ENCODE measurements at places on chromosomes 1 and 21.

GRCh38 chr1:21251773-21252471 lies 38.3 kb downstream of the ECE1 start:
- no peak for DNase-seq

- DNase-seq: no peak
Measured at GRCh38 chr1:151802372-151802771, 2.8 kb downstream of the LINGO4 start.

- no peak for DNase-seq
Measured at GRCh38 chr1:214470132-214470531, 81.3 kb downstream of the PTPN14 start.

DNA sequence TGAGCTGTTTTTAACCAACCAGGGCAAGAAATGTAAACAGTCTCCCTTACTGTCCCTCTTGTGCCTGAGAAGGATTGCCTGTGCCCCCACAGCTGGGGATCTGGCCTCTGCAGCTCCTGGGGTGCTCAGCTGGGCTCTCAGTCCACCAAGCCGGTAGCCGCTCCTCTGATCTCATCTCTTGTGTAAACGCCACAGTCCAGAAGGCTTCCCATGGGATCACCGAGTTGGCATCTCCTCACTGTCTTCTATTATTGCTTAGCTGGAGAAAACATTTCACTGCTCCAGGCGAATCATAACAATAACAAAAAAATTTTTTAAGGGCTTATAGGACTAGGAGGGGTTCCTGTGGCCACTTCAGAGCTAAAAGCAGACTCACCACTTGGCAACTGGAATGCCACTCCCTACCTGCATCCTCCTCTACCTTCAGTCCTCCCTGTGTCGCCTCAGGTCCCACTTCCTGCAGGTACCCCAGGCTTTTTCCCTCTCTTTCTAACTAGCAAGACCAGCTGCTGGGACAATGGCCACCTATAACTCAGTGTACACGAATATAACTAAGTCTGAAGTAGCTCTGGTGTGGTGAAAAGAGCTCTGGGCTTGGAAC lies 75.8 kb downstream of the ATP1A1 start:
- DNase-seq: no peak

- DNase-seq: no peak
Measured at GRCh38 chr1:243343970-243344937, 88.4 kb downstream of the SDCCAG8 start.

- DNase-seq: no peak
Measured at GRCh38 chr1:227828786-227829185, 13.3 kb downstream of the PRSS38 start.

- peak; percentile 47 for DNase-seq
Measured at GRCh38 chr1:20494609-20495311, 8.8 kb upstream of the CAMK2N1 start.

DNA sequence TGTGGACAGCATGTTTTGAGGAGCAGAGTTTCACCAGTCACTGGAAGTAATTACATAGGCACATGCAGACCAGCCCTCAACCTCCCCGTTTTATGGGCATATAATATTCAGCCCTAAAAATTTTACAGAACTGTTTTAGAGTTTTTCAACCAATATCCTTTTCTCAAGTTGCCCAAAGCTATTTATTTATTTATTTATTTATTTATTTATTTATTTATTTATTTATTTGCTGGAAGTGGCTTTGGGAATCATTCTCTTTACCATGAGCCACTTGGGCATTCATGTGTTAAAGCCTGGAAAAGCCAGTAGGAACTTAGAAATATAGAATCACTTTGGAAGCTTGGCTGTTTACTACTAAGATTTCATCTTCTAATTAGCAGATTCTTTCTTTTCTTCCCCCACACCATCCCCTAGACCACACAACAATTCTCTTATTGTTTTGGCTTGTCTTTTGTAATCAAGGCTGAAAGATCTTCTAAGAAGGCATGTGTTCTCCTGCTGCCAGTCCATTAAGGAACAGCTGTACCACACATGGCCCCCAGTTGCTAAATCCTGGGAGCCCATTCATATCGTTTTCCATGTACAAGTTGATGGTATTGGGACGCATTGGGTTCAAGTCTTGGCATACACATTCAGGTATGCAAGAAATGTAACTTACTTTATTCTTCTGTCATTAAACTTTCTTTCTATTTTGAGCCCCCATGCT lies 220.0 kb downstream of the PAPPA2 start:
- DNase-seq: no peak

GRCh38 chr1:20072771-20073170 lies 2.8 kb downstream of the PLA2G5 start:
- DNase-seq: no peak

DNA sequence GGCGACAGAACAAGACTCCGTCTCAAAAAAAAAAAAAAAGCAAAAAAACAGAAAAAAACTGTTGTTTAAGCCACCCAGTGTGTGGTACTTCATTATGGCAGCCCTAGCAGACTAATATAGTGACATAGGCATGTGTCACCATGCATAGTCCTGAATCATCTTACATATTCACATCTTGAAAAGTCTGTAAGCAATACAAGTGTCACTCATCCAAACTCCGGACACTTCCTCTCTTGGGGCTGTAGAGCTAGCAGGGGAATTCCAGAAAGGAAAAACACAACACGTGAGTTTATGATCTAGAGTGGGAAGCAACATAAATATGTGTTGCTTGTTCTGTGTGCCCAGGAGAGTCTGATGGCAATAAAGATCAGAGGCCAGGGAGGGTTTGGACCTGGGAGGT lies 81.6 kb upstream of the KCNE2 start:
- no peak for DNase-seq

DNA sequence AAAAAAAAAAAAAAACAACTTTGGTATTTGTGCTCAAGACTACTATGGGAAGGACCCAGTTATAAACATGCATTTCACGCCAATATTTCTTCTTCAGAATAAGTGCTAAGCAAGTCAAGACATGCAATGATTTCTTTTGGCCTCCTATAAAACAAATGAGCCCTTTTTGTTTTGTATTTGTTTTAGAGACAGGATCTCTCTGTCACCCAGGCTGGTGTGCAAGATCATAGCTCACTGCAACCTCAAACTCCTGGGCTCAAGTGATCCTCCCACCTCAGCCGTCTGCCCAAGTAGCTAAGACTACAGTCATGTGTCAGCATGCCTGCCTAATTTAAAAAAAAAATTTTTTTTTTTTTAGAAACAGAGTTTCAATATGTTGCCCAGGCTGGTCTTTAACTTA lies 348.7 kb downstream of the PCP4 start:
- no peak for DNase-seq

GRCh38 chr1:235782601-235783000 lies 84.1 kb downstream of the LYST start:
- peak; percentile 5 for DNase-seq

DNA sequence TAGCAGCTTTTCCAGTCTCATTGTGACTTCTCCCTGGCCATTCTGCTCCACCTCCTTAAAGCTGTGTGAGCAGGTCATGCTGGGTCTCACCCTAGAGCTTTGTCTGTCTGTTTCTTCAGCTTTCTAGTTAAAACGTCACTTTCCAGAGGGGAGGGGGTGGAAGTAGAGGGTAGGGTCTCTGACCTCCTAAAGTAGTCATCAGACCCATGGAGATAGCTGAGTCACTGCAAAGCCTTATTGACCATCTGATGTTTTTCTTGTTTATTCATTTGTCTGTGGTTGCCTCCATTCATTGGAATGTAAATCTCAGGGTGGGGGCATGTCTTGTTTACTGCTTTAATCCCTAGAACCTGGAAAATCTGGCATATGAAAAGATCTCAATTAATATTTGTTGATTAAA lies 52.7 kb downstream of the ELF3 start:
- DNase-seq: no peak

GRCh38 chr1:65948609-65949229 lies 156.0 kb downstream of the PDE4B start:
- DNase-seq: no peak

- no peak for DNase-seq
Measured at GRCh38 chr1:65719391-65719790, 73.3 kb upstream of the PDE4B start.

- peak; percentile 75 for DNase-seq
Measured at GRCh38 chr21:26795866-26796329, 49.3 kb downstream of the ADAMTS1 start.

DNA sequence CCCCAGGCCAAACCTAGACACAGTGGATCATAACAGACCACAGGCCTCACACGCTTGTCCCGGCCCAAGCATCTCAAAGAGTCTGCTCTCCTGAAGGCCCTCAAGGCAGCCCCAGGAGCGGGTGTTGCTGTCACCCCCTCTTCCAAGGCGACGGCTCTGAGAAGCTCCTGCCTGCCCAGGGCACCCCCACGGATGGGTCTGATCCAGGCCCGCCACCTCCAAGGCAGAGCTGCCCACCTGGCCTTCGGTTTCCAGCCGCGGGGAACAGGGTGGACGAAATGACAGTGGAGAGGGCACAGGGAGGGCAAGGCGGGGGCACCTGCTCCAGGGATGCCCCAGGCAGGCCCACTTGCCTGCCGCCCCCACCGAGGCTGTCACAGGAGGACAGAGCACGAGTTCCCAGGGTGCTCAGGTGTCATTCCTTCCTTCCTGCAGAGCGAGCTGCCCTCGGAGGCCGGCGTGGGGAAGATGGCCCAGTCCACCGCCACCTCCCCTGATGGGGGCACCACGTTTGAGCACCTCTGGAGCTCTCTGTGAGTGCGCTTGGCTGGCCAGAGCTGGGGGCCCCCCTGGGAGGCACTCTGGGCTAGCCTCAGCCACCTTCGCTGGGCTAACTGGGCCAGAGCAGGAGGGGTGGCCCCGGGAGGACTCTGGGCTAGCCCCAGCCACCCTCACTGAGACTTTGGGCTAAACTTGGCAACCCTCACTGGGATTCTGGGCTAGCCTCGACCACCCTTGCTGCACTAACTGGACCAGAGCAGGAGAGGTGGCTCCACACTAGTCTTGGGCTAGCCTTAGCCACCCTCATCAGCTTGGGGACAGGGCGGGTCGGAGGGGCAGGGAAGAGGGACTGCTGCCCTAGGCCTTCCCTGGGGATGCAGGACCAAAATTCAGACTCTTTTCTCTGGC lies 29.8 kb downstream of the TP73 start:
- DNase-seq: no peak

All from fibroblast of skin of left biceps (primary cell).